Mesendoderm (in vitro differentiated cells): ENCODE measurements at places on chromosomes 6 and 20.

GRCh38 chr6:28356666-28357020, 6.9 kb downstream of the ZKSCAN3 start:
- H3K27me3 ChIP-seq, result no peaks in the 10 kb centered on the region
- peaks cover 4% of the 10 kb centered on the region for H3K4me1 ChIP-seq
- no peaks in the 10 kb centered on the region for H3K36me3 ChIP-seq
- no peak for DNase-seq
- H3K27ac ChIP-seq, result no peak overlapping the region
- no peak overlapping the region for H3K4me3 ChIP-seq

- H3K27ac ChIP-seq, result no peak overlapping the region
- H3K4me1 ChIP-seq, result no peaks in the 10 kb centered on the region
- peak; percentile 35 for DNase-seq
Observed at GRCh38 chr6:8888468-8888867, 453.1 kb upstream of the SLC35B3 start.

DNA sequence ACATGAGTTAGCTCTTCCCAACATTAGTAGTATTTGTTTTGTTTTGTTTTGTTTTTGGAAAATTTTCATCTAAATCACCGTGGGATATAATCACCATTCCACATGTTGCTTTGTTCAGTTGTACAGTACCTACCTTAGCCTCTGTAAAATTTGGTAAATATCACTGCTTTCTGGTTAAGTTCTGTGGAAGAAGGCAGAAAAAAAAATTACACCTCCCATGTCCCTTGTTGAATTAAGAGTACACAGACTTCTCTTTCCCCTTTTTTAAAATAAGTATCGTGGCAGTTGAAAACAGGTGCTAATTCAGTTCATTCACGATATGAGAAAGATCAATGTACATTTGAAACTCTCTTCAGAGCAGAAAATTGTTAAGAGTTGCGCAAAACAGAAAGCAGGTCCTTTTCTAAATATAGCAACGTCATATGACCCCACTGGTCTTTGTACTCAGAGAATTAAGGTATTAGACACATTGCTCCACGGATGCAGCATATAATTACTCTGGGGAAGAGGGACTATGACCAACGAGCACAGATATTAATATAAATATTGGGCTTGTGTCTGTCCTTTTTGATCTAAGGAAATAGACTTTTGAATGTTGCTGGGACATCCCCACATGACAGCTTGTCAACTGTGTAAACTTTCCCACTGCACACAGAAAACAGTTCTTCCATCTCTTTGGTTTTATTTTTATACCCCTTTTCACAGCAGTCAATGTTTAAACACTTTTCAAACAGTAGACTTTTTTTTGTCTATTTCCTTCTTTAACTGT, 58.6 kb upstream of the ZNF217 start:
- DNase-seq, result no peak
- no peak overlapping the region for H3K4me3 ChIP-seq
- no peak overlapping the region for H3K27ac ChIP-seq

DNA sequence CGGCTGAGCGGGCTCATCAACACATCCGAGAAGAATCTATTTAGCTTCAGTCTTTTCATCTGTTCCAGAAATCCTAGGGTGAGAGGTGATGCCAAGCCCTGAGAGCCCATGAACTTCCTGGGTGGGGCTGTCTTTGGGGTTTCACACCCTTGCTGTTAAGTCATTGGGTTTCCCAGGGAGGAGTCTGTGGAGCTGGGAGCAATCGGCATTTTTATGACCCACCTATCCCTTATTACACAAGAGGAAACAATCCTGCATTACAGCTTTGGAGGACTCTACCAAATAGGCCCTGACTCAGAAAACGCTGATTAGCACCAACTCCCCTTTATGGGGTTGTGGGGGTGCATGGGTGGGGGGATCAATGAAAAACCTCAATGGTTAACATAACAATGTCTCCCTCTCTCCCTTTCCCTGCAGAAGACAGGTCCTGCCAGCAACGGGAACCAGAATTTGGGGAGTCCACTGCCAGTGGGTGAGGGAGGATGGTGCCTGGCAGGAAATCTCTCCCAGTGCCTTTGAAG, 46.3 kb downstream of the EZR start:
- peaks cover 30% of the 10 kb centered on the region for H3K36me3 ChIP-seq
- DNase-seq, result peak; percentile 36
- H3K27me3 ChIP-seq, result no peaks in the 10 kb centered on the region

- H3K36me3 ChIP-seq, result no peaks in the 10 kb centered on the region
- no peaks in the 10 kb centered on the region for H3K27me3 ChIP-seq
- DNase-seq, result peak; percentile 89
- H3K4me1 ChIP-seq, result peaks cover 4% of the 10 kb centered on the region
- peak overlapping the region; percentile 55 for H3K4me3 ChIP-seq
Observed at GRCh38 chr6:34145161-34146020, 496 bp downstream of the GRM4 start.

GRCh38 chr6:33865478-33866077, 61.8 kb upstream of the MLN start:
- no peaks in the 10 kb centered on the region for H3K36me3 ChIP-seq
- H3K4me1 ChIP-seq, result peaks cover 9% of the 10 kb centered on the region
- no peak overlapping the region for H3K4me3 ChIP-seq
- H3K27me3 ChIP-seq, result no peaks in the 10 kb centered on the region

GRCh38 chr6:122098201-122098678, 301.2 kb upstream of the HSF2 start:
- no peak for DNase-seq
- H3K4me3 ChIP-seq, result no peak overlapping the region
- no peaks in the 10 kb centered on the region for H3K4me1 ChIP-seq
- no peaks in the 10 kb centered on the region for H3K27me3 ChIP-seq
- no peaks in the 10 kb centered on the region for H3K36me3 ChIP-seq
- H3K27ac ChIP-seq, result no peak overlapping the region

DNA sequence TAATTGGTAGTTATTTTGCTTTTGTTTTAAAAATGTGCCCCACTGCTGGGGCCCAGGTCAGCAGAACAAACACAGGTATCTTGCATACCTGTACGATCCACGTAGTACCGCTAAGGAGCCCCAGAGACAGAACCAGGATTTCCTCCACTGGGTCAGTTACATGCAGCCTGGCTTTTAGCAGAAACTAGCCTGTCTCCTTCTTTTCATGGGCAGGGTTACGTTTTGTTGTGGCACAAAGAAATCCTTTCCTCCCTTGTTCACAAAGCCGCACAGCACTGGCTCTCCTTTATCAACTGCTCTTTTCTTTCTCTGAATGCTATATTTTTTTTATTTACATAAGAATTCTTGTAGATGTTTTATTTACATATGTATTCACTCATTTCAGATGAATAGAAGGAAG, 190.3 kb upstream of the POU3F2 start:
- no peak overlapping the region for H3K4me3 ChIP-seq
- no peaks in the 10 kb centered on the region for H3K27me3 ChIP-seq
- no peak overlapping the region for H3K27ac ChIP-seq
- no peak for DNase-seq
- no peaks in the 10 kb centered on the region for H3K4me1 ChIP-seq
- no peaks in the 10 kb centered on the region for H3K36me3 ChIP-seq

GRCh38 chr6:53251033-53251672, 97.6 kb downstream of the ELOVL5 start:
- H3K36me3 ChIP-seq, result no peaks in the 10 kb centered on the region
- H3K27me3 ChIP-seq, result no peaks in the 10 kb centered on the region
- H3K4me3 ChIP-seq, result no peak overlapping the region
- H3K27ac ChIP-seq, result no peak overlapping the region
- no peaks in the 10 kb centered on the region for H3K4me1 ChIP-seq

GRCh38 chr20:3767110-3767426, 485 bp downstream of the ADISSP start:
- peak overlapping the region; percentile 83 for H3K4me3 ChIP-seq
- H3K36me3 ChIP-seq, result no peaks in the 10 kb centered on the region
- peaks cover 5% of the 10 kb centered on the region for H3K4me1 ChIP-seq
- H3K27ac ChIP-seq, result no peak overlapping the region
- DNase-seq, result no peak
- H3K27me3 ChIP-seq, result no peaks in the 10 kb centered on the region

DNA sequence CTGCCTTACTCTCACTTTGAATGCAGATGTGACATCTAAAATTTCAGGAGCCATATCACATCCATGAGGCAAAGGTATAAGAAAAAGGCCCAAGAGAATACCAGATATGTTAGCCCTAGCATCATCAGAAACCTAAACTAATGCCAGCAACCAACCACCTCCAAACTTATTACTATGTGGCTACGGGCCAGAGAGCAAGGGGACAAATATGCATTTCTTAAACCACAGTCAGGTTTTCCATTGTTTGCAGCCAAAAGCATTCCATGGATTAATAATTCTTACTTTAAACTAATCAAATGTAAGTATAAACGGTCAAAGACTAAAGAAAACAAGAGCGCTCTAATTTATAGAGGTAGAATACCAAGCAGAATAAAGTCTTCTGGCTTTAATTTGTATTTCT, 84.7 kb downstream of the TASP1 start:
- H3K4me3 ChIP-seq, result no peak overlapping the region
- H3K36me3 ChIP-seq, result no peaks in the 10 kb centered on the region
- H3K27me3 ChIP-seq, result no peaks in the 10 kb centered on the region
- no peak for DNase-seq
- H3K27ac ChIP-seq, result no peak overlapping the region

- H3K36me3 ChIP-seq, result peaks cover 1% of the 10 kb centered on the region
- DNase-seq, result no peak
- no peak overlapping the region for H3K4me3 ChIP-seq
- no peak overlapping the region for H3K27ac ChIP-seq
- H3K27me3 ChIP-seq, result no peaks in the 10 kb centered on the region
Observed at GRCh38 chr6:24655215-24655614, 9.2 kb upstream of the KIAA0319 start.

DNA sequence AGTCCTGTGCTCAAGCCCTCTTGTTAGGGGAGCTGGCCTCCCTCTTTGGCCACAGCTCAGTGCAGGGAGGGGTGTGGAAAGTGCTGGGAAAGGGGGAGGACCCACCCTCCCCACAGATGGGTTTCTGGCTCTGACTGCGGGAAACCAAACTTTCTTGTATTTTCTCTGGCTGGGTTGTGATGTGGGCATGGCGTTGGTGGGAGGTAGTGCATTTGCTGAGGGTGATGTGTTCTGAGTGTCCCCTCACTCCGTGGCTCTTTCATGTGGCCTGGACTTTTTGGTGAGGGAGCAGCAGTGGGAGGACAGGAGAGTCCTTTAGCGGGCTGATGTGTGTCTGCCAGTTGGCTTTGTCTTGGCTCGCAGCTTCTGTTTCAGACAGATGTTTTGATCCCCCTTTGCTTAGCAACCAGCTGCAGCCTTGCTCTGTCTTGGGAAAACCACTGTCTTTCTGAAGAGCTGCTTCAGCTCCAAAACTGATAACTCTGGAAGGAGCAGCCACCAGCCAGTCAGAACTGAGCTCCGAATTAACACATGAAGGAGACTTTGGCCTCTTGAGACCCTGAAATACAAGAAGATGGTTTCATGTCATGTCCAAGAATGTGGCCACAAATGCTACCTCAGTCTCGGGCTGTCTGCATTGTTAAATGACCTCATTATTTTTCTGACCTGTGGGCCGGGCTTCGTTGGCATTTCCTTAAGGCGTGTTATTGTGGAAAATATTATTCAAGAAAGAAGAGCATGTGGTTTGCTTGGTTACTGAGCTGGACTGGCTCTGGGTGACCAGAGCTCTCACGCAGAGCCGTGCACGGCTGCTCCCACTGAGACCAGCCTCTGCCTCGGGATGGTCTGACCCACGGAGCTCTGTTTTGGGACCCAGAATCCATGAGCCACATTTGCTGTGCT, 21.5 kb downstream of the SYNJ2 start:
- peak; percentile 75 for DNase-seq
- peaks cover 3% of the 10 kb centered on the region for H3K4me1 ChIP-seq
- no peaks in the 10 kb centered on the region for H3K27me3 ChIP-seq
- H3K27ac ChIP-seq, result no peak overlapping the region

- no peaks in the 10 kb centered on the region for H3K4me1 ChIP-seq
- no peaks in the 10 kb centered on the region for H3K27me3 ChIP-seq
- no peak overlapping the region for H3K4me3 ChIP-seq
- peaks cover 20% of the 10 kb centered on the region for H3K36me3 ChIP-seq
- H3K27ac ChIP-seq, result no peak overlapping the region
Observed at GRCh38 chr20:35629427-35630145, 14.0 kb downstream of the SPAG4 start.

GRCh38 chr6:146775220-146775619, 176.4 kb downstream of the ADGB start:
- no peak overlapping the region for H3K4me3 ChIP-seq
- no peak overlapping the region for H3K27ac ChIP-seq
- H3K27me3 ChIP-seq, result no peaks in the 10 kb centered on the region

DNA sequence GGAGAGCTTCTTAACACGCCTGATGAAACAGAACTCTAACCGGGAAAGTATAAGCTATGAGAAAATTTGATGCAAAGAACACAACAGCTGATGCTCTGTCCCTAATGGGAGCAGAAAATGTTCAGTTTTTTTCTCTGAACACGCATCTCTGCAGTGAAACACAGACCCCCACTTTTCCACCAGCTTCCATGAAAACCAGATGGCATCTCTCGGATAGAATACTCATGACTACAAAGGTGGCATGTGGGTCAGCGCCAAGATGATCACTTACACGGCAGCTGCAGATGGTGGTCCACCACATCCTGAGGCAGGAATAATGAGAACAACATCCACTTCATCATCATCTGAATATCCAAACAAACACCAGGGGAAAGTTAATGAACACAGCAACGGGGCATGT, 85.2 kb upstream of the CNR1 start:
- DNase-seq, result no peak
- H3K36me3 ChIP-seq, result no peaks in the 10 kb centered on the region
- H3K27ac ChIP-seq, result no peak overlapping the region
- no peaks in the 10 kb centered on the region for H3K27me3 ChIP-seq
- no peak overlapping the region for H3K4me3 ChIP-seq
- peaks cover 2% of the 10 kb centered on the region for H3K4me1 ChIP-seq

DNA sequence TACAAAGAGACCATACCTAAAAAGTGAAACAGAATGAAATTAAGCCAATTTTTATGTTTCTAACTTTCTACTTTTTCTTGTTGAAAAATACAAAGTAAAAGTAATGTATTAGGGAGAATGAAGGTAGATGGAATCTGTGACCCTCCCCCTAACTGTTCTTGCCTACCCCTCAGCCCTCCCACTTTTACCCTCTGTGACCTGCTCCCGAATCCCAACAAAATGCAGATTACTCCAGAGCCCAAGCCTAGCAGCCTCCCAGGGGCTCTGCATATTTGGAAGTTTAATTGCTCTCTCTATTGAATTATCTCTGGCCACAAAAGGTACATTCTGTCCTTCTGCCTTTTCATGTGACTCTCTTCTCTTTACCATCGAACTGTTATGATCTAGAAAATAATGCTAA, 201.5 kb downstream of the PKHD1 start:
- no peaks in the 10 kb centered on the region for H3K36me3 ChIP-seq
- H3K27ac ChIP-seq, result no peak overlapping the region
- H3K4me3 ChIP-seq, result no peak overlapping the region
- DNase-seq, result no peak

GRCh38 chr6:156878681-156879080, 101.5 kb downstream of the ARID1B start:
- no peak overlapping the region for H3K27ac ChIP-seq
- peaks cover 12% of the 10 kb centered on the region for H3K4me1 ChIP-seq
- H3K4me3 ChIP-seq, result no peak overlapping the region
- H3K27me3 ChIP-seq, result no peaks in the 10 kb centered on the region
- no peak for DNase-seq

- H3K4me1 ChIP-seq, result no peaks in the 10 kb centered on the region
- H3K27ac ChIP-seq, result no peak overlapping the region
- H3K27me3 ChIP-seq, result no peaks in the 10 kb centered on the region
- no peaks in the 10 kb centered on the region for H3K36me3 ChIP-seq
- no peak overlapping the region for H3K4me3 ChIP-seq
Observed at GRCh38 chr20:9149087-9149486, 80.2 kb downstream of the PLCB4 start.

GRCh38 chr6:47853766-47854165, 71.9 kb downstream of the OPN5 start:
- DNase-seq, result no peak
- H3K36me3 ChIP-seq, result no peaks in the 10 kb centered on the region
- no peaks in the 10 kb centered on the region for H3K4me1 ChIP-seq
- H3K4me3 ChIP-seq, result no peak overlapping the region
